ENCODE measurements at places on chromosomes 11 and 22. TPM values are rescaled to one million over a fixed set of nuclear protein-coding genes. Genes with fewer than 3 reads are reported as not detected.
A peak's percentile ranks its signal among the peaks of the same experiment; 100 is the strongest.

DNA sequence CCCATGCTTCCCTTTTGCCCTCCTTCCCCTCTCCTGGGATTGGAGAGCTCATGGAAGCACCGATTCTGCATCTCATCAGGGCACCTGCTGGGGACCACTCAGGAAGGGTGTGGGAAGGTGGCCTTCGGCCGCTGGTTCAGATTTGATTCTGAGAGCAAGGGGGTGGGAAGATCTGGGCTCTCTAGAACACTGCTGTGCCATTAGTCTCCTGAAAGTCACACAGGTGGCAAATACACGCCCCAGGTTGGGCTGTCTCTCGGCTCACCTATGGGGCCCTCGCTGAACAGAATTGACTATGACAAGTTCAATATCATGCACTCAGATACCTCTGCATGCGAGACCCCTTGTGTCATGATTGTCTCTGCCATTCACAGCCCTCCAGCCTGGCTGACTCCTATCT, 12.8 kb upstream of the APOBEC3A start:
- ATAC-seq, result no peak

- ATAC-seq, result peak; percentile 79
Measured at GRCh38 chr11:117144477-117145392, 648 bp downstream of the PAFAH1B2 start.

GRCh38 chr11:31856248-31856647, 45.1 kb upstream of the PAX6 start:
- ATAC-seq, result no peak

The GRM5 gene
- total RNA-seq, result not detected

- no peak for ATAC-seq
Measured at GRCh38 chr22:47210686-47211085, 448.2 kb downstream of the TBC1D22A start.

The RFPL2 gene
- total RNA-seq, result not detected

DNA sequence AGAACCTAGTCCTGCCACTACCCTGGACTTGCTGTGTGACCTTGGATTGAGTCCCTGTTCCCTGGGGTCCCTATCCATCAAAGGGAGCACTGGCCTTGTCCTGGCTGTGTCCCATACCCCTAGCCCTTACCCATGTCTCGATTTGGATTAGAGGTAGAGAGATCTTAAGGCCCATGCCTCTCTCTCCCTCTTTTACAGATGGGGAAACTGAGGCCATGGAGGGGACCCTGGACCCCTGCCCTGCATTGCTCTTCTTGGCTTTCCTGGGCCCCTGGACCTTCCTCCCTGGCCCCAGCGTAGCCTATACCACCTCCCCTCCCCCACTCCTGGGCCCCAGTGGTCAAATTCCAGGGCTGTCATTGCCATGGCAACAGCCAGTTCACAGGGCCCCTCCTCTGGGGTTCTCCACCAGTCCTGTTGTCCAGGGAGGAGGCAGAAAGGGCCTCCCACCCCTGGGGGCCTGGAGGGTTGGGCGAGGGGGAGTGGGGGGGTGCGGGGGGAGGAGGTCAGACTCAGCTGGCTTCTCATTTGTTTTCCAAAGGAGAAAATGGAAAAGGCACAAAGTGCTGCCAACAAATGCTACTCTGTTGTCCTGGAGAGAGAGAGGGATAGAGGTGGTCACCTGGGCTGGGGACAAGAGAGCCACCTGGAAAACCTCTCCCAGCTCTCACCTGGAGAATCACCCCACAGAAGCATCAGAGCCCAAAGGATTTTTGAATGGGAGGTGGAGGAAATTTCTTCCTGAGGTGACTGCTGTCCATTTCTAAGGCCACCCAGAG, 23.3 kb downstream of the ARHGEF17 start:
- no peak for ATAC-seq

The RFPL1 gene
- total RNA-seq, result not detected

DNA sequence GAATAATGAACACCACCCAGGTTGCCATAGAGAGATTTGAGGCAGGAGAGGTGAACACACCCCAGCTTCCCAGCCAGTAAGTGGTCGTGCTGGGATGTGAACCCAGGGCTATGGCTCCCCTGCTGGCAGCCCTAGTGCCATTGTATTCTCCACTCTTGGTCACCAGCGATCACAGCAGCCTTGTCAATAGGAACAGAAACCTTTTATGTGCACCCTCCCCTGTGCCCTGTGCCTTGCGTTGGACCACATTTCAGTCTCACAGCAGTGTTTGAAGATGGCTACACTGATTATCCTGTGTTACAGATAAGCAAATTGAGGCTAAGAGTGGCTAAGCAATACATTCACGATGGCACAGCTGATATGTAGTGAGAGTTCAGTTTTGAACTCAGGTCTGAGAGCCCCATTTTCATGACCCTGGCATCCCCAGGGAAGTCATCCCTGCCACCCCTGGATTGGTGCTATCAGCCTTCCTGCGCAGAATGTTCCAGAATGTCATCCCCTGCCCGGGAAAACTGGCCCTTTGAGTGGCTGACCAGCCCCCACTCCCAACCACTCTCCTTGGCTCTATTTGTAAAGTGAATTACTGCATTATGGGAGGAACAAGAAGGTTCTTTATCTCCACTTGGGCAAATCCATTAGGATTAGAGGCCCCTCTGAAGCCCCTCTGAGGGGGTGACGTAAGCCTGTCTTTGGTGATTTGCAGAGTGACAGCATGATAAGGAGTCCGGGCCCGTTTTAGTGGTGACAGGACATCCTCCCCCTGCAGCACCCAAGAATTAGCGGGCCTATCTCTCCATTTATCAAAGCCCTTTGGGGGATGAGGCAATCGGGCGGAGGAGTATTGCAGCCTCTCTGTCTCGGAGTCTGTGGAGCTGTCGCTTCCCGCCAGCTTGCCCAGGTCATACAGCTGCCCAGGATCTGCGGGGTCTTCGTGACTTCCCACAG, 30.9 kb downstream of the SMIM38 start:
- ATAC-seq, result no peak

- ATAC-seq, result no peak
Measured at GRCh38 chr11:12536566-12536965, 137.7 kb upstream of the TEAD1 start.

The SOX6 gene
- total RNA-seq, result 1.2 TPM

DNA sequence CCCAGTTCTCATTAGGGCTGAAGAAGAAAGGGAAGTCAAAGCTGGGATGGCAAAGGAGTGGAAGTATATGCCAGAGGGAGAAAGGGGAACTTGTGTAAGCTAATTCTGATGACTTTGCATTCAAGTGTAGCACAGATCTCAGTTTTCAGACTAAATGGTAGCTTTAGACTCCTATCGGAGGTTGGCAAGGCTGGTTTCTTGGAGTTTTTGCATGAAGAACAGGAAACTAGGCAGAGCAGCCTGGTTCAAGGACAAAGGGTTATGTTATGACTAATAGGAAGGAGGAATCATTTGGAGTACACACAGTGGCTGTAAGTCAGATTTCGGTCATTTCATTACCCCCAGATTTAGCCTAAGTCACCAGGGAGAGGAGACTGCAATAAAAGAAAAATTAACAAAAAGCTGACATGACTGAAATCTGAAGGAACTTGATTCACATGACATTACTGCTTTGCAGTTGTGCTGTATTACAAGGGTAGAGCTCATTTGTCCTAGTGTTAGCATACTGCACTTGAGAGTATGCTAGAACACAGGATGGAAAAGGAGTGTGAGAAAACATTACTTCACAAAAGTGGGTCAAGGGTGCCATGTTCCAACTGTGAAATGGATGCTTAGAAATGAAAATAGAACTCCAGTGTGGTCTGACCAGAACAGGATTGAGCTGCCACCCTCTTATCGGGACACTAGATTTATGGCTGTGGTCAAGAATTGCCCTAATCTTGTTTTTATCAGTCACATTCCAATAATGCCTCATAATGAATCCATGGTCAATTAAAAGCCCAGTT, 23.6 kb downstream of the ADM start:
- ATAC-seq, result peak; percentile 47

DNA sequence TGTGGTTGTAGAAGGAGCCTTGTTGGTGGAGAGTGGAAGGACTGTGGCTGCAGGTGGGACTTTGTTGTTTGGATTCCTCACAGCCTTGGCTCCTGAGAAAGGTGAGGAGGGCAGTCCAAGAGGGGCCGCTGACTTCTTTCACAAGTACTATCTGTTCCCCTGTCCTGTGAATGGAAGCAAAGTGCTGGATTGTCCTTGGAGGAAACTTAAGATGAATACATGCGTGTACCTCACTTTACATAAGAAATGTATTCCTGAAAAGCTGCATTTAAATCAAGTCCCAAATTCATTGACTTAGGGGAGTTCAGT, 2.4 kb downstream of the FUT4 start:
- ATAC-seq, result no peak

The DEUP1 gene
- not detected for total RNA-seq

The ARHGAP8 gene
- total RNA-seq, result not detected

DNA sequence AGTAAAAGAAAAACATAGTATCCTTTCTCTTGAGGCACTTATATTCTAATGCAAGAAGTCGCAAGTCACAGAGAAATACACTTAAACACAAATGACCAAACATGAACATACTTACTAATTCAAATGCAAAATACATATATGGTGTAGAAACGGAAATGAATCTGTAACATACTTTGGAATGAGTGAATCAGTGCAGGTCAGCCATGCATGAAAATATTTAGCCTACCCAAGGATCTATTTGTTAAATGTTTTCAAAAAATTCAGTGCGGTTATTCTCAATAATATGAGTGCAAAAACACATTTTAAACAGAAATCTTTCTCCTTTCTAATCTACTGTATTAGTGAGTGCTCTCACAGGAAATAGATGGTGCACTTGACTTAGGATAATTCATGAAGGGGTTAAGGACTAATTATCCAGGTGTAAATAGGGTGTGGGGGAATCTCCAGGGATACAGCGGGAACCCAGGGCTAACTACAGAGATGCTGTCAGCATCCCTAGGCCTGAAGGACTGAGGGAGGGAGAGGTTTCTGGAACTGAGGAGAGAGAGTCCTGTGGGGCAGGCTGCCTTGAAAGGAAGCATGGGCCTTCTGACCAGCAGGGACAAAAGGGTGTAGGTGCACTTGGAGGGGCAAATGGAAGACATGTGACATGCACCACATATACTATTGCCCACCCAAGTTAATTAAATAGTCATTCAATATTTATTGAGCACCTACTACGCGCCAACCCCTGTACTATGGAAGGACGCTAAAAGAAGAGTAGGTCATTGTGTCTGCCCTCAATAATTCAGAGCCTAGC, 139.2 kb downstream of the MAML2 start:
- ATAC-seq, result no peak

The OLFML1 gene
- 10.2 TPM for total RNA-seq

GRCh38 chr11:64802370-64803157, 450 bp downstream of the MAP4K2 start:
- ATAC-seq, result no peak

The OR51B5 gene
- total RNA-seq, result not detected

The LRRC74B gene
- total RNA-seq, result not detected

- no peak for ATAC-seq
Measured at GRCh38 chr11:88799771-88800500, 265.8 kb downstream of the GRM5 start.

DNA sequence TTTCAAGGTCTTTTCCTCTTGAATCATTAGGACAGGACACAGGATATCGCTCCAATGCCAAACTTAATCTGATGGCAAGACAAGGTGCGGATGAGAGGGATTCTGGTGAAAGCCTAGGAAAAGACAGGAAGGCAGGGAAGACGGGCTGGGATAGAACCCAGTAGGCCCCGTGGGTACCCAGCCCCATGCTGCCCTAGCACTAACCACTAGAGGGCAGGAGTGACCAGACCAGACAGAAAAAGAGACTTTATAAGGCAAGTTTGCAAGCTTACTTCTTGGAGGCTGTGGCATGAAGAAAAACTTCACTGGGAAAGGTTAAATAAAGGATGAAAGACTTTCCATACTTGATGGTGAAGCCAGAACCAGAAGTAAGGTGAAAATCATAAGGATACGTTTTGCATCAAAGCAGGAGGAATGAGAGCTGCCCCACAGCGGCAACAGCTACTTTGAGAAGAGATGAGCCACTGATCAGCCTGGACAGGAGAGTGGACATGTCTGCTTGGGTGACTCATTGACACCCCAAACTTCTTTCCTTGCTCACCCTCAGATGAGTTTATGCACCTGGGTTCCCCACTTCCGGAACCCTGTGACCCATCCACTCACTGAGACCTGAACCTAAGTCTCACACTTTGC, 39.8 kb downstream of the SYN3 start:
- ATAC-seq, result peak; percentile 62

GRCh38 chr11:105548359-105548758, 61.5 kb upstream of the GRIA4 start:
- no peak for ATAC-seq

The NAT10 gene
- 27.5 TPM for total RNA-seq

GRCh38 chr11:43923406-43924111, 18.9 kb upstream of the C11orf96 start:
- peak; percentile 65 for ATAC-seq

GRCh38 chr22:43136255-43136654, 6.9 kb downstream of the MCAT start:
- ATAC-seq, result peak; percentile 40

GRCh38 chr11:32722255-32722654, 72.2 kb downstream of the CCDC73 start:
- no peak for ATAC-seq

GRCh38 chr11:12831471-12832202, 157.4 kb downstream of the TEAD1 start:
- no peak for ATAC-seq

The TECTA gene
- 0.35 TPM for total RNA-seq

DNA sequence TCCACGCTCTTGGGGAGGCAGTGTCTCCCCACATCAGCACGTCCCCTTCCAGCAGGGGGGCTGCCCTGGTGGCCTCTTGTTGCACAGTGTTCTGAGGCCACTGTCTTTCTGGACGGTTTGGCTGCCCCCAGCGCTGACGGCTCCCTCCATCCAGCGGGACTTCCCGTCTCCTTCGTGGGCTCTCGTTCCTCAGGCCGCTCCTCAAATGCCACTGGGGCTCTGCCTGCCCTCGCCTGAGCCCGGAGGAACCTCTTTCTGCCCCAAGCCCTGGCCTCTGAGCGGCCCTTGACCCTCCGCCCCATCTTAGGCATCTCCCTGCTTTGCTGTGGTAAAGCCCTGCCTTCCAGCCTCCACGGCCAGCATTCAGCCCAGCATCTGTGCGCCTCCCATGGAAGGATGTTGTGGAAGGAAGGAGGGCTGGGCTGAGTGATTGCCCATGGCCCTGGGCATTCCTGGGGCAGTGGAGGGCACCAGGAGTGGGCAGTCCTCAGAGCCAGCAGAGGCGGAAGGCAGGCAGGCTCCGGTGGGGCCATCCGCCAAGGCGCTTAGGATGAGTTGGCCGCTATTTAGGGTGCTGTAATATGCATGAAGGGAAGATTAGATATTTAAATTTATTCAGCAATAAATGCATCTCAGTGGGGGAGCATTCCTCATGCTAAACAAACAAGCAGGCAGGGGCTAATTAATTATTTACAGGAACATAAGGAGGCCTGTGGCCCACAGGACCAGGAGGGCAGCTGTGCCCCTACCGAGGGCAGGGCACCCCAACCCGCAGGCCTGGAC, 17.8 kb downstream of the OTUB1 start:
- no peak for ATAC-seq

DNA sequence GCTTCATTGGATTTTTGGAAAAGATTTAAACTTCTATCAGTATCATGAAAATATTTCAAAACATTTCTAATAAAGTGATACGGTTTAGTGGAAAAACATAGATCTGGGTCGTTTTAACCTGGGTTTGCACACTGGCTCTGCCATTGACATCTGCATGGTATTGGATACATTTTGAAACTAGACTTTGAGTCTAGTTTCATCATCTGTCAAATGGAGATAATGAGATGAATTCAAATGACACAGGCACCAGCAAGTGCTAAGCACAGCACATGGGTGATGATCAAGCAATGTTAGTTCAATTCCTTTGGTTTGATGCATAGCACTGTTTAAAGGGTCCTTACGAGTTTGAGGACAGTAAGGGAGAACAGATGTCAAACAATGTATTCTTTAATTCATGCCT, 819.0 kb upstream of the CCDC90B start:
- ATAC-seq, result no peak

Data from gastroesophageal sphincter (tissue), 4 donors.